Caki2 (cell line): ENCODE measurements at places on chromosomes 2 and 18.
A peak's percentile ranks its signal among the peaks of the same experiment; 100 is the strongest.

- peak; percentile 58 for DNase-seq
These were observed 111.1 kb downstream of the KLHL14 start for GRCh38 chr18:32661486-32662299.

GRCh38 chr2:179626261-179626660, 235.2 kb downstream of the ZNF385B start:
- no peak for DNase-seq

- no peak for DNase-seq
These were observed 500.2 kb downstream of the XIRP2 start for GRCh38 chr2:167388497-167388896.

GRCh38 chr2:61722318-61722717, 131.5 kb downstream of the FAM161A start:
- DNase-seq, result no peak

DNA sequence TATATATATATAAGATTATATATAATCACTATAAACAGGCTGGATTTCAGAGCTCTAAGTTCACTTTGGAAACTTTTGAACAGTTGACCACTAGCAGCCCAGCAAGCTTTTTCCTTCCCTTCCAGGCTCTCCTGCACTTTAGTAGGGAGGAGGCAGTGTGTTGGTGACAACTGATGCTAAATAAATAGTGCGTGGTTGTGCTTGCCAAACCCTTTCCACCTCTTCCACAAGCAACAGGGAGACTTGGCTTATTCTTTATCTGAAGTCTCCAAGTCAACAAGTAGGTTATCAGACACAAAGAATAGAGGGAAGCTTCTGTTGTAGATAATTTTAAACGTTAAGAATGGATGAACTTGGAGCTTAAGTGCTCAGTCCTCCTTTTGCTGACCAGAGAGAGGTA, 408.2 kb upstream of the HNRNPA3 start:
- no peak for DNase-seq

- no peak for DNase-seq
These were observed 8.3 kb downstream of the EHBP1 start for GRCh38 chr2:62713837-62714236.

- peak; percentile 9 for DNase-seq
These were observed 193.4 kb downstream of the TDRD15 start for GRCh38 chr2:21317131-21317530.

DNA sequence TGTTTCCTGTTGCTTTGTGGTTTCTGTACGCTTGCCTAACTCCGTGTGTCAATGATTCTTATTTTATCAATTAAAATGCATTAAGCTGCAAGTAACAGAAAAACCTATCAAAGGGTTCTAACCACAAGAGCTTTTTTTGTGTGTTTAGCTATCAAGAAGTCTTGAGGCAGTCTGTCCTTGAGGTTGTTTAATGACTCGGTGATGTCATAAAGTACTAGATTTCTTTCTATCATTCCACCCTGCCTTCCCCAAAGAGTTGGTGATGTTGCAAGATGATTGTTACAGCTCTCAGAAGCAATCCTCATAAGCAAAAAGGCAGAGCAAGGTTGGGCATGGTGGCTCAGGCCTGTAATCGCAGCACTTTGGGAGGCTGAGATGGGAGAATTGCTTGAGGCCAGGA, 51.9 kb upstream of the SPTBN1 start:
- no peak for DNase-seq

- no peak for DNase-seq
These were observed 31.5 kb downstream of the B4GALT6 start for GRCh38 chr18:31652877-31653276.

- no peak for DNase-seq
These were observed 565.2 kb upstream of the NRXN1 start for GRCh38 chr2:51597086-51597485.

- DNase-seq, result no peak
These were observed 30.0 kb upstream of the IGFBP2 start for GRCh38 chr2:216603010-216603883.

DNA sequence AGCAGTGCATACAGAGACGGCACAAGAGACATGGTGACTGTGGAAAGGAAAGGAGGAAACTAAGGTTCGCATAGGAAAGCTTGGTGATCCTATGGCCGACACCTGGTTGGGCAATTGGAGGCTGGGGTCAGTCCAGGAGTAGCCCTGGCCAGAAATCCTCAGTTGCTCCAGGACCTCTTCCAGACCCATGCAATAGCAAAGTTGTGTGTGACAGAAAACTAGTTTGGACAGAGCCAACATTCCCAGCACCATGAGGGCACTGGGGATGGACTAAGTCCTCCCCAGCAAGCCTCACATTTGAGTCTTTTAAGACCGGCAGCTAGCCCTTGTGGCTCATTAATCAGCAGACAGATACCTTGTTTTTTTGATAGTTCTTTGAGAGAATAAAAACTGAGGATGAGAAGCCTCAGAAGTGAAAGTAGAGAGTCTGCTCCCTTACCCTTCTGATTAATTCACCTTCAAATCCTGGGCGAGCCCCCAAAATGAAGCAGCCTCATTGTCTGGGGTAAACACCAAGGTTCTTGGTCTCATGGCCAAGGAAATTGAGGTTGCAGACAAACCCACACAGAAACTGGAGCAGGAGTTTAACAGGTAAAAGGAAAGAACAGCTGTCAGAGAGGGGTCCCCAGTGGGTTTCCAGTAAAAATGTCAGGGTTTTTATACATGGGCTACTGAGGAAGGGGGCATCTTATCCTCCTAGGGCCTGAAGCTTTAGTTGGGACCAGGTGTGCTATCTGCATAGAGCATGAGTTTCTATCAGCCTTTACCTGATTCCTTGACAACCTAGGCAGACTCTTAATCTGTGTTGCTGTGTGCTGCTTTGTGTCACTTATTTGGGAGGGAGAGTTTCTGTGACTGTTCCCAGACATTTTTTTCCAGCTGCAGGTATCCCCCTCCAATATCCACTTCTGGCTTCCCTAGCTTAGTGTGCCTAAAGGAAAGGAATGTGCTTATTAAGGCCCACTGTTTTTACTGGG, 39.1 kb downstream of the STK17B start:
- DNase-seq, result peak; percentile 39

GRCh38 chr2:182616471-182617393, 99.3 kb upstream of the DNAJC10 start:
- peak; percentile 86 for DNase-seq

DNA sequence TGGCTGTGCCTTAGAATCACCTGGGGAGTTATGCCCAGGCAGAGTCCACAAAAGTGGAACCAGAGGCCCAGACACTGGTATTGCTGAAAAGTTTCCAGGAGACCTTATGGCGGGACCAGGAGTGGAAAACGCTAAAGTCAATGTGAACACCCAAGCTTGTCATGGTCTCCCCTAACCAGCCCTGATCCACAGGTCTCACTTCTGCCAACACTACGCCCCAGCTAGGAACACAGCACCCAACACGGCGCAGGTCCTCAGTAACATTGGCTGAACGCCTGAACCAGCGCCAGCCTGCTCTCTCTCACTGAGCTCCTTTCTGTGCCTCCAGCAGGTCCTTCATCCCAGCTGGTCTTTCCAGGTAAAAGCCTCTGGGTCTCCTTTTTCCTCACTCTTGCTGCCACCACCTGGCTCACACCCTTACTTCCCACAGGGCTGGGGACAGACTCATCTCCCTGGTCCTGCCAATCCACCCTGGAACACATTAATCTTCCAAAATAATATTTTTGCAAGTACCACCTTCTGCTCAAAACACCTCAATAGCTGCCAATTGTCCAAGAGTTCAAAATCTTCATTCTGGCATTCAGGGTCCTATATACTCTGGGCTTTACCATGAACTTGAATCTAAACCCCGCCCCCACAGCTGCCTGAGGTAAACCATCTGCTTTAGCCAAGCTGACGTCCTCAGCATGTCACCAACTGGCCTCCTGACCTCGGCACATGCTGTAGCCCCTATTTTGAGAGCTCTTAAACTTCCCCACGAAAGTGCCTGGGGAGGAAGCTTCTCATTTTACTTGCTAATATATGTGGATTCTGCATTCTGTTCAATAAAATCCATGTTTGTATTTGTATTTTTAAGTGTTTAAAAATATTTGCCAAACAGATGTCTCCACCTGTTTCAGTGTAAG, 34.6 kb downstream of the ADCY3 start:
- DNase-seq, result no peak

GRCh38 chr2:133919285-133919684, 334.6 kb upstream of the MGAT5 start:
- DNase-seq, result no peak

GRCh38 chr2:65504201-65504600, 71.8 kb upstream of the SPRED2 start:
- DNase-seq, result no peak

DNA sequence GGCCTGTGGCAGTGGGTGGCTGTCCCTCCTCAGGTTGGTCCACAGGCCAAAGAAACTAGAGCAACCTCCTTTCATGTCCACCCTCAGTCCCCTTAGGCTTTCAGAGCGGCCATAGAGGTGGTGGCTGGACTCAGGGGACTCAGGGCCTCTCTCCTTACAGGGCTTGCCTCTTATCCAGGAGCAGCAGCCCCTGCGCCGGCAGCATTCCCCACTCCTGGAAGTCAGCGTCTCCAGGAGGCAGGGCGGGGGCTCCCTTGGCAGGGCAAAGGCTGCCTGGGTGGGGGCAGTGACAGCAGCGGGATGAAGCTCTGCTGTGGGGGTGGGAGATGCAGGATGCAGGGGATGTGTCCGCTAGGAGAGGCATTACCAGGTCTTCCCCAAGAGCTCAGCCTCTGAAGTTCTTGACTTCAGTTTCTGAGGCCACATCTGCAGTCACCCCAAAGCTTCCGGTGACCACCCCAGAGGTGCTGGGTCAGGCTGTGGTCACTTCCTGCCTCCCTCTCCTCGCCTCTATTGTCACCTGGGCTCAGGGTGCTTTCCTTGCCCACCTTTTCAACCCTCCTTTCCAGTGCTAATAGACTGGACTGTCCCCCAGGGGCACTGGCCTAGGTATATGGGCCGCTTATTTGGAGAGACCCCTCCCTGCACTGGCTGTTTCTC, 8.6 kb upstream of the GPR55 start:
- no peak for DNase-seq

GRCh38 chr2:188892636-188893035, 81.5 kb upstream of the COL3A1 start:
- DNase-seq, result no peak

GRCh38 chr2:29811378-29811777, 110.0 kb downstream of the ALK start:
- no peak for DNase-seq

DNA sequence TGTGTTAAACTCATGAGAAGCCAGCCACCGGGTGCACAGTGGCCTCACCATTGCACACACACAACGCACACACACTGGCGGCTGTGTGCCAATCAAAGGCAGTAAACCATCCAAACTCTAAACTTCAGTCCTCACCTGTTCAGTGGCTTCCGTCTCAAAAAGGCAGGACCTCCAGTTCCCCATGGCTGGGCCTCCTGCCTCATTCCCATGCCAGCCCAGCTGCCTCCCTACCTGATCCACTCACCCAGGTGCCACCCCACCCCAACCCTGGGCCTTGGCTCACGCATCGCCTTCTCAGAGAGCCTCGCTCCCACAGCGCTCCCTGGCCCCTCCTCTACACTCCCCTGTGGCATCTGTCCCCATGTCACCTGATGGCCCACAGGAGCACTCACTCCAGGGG, 190.9 kb downstream of the EIPR1 start:
- DNase-seq, result no peak

- DNase-seq, result no peak
These were observed 79.5 kb downstream of the EVA1A start for GRCh38 chr2:75480971-75481836.

GRCh38 chr2:74079522-74080341, 68.0 kb downstream of the BOLA3 start:
- no peak for DNase-seq

DNA sequence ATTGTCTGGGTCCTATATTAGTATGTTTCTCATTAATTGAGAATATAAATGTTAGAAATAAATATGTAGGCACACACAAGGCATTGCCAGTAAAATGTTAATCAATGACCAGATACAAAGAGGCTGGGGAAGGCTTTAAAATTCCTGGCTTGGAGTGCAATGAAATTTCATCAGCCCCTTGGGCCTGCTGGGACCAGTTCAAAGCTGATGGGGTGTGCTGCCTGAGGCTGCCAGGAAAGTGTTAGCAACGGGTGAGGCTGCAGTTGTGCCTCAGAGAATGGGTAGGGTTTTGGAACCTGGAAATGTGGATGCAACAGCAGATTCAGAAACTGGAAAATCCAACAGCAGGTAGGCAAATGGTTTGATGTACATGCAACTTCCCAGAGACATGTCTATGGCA, 68.9 kb downstream of the DIPK1C start:
- no peak for DNase-seq

DNA sequence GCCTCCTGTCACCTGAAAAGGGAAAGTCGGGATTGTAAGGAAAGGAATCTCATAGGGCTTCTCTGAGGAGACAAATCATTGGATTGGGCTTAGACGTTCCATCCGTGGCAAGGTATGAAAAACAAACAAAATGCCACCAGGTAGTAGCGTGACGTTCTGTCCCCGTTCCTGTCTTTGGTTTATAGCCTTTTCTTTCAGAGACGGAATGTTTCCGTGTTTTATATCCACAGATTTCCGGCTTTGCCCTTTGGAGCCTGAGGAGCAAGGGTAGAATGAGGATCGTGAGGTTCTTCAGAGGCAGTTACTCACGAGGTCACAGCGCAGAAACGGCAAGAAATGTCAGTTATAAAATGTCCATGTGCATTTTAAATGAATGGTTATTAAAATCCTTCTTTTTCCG, 118.3 kb downstream of the TMEM18 start:
- DNase-seq, result no peak
